Right lobe of liver (tissue), 6 donors: ENCODE measurements at places on chromosomes 7 and 10. TPM values are rescaled to one million over a fixed set of nuclear protein-coding genes. Genes with fewer than 3 reads are reported as not detected.

Gene BHLHA15
- total RNA-seq: 6.6 TPM

GRCh38 chr10:15841696-15842095 is 18.6 kb downstream of the MINDY3 start:
- DNase-seq: no peak

GRCh38 chr10:101597091-101597900 is 9.2 kb downstream of the DPCD start:
- DNase-seq: no peak

Gene ZNF488
- not detected for total RNA-seq

GRCh38 chr7:29684787-29685650 is 121.3 kb upstream of the WIPF3 start:
- peak; percentile 84 for DNase-seq

DNA sequence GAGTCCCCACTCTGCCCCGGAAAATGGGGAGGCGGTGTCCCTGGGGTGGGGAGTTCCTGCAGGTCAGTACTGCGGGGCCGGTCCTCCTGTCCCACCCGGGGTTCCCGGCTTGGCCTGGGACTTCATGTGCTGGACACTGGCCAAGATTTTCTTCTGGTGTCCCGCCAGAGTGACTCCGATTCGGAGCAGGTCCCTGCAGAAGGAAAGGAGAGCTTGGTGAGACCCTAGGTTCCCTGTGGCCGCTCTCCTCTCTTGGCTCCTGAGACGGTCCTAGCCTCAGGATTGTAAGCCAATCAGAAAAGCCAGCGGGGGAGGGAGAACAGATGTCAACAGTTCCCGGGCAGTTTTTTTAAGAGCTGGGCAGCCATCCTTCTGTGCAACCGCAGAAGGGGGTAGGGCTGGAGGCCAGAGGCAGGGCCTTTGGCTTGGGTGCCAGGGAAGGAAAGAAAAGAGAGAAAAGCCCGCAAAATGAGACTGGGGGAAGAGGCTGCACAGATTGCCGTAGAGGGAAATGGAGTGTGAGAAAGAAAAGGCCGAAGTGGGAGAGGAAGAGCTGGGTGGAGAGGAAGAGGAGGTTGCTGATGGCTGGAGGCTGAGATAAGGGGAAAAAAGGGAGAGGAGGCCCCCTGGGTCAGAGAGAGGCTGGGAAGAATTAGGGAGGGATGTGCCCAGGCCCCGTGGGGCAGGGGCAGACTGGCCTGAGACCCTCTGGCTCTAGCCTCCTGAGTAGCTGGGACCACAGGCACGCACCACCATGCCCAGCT is 23.7 kb downstream of the EPHB4 start:
- no peak for DNase-seq

DNA sequence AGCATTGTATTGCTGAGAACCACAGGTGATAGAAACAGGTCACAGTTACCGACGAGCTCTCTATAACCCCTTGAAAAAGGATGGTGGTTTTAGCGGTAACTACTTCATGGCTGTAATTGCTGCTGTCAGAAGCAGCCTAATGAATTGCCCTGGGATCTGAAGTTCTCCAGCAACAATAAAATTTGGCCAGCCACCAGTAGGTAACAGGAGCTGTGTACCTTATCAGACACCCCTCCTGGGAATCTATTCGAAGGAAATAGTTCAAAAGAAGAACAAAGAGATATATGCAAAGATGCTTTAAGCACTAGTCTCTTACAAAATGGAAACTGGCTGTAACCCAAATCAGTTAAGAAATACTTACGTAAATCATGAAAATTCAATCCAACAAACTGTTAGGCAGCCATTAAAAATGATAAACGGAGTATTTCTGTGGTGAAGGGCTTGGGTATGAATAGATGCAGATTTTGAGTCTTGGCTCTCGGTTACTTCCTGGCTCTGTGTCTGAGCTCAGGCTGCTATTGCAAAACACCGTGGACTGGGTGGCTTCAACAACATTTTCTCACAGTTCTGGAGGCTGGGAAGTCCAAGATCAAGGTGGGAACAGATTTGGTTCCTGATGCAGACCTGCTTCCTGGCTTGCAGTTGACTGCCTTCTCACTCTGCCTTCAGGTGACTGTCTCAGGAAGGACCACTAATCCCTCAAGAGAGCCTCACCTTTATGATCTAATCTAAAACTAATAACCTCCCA is 1.6 kb downstream of the MSRB2 start:
- no peak for DNase-seq

Gene BNIP3
- 103 TPM for total RNA-seq

- no peak for DNase-seq
Measured at GRCh38 chr7:88449410-88449809, 142.7 kb upstream of the STEAP4 start.

Gene AKR1C4
- 315 TPM for total RNA-seq

Gene GATA3
- 0.53 TPM for total RNA-seq

- no peak for DNase-seq
Measured at GRCh38 chr7:30906014-30906413, 5.6 kb upstream of the AQP1 start.

DNA sequence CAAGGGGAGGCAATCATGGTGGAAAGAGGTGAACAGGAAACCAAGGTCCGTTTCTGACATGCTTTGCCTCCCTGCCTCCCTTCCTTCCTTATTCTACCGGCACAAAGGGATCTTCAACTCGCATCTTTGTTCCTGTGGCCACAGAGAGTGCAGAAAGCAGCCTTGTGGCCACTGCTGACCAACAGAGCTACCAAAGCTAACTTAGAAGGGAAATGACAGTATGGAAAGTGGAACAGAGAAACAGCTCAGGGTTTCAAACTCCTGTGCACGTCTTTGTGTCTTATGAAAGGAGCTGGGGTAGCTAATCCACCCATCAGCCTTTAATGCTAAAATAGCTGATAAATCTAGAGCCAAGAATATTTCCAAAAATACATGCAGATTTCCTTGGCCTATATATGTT is 588.0 kb downstream of the SORCS1 start:
- no peak for DNase-seq

Gene CTAGE8
- total RNA-seq: 0.62 TPM

Gene CCDC136
- 0.17 TPM for total RNA-seq

- DNase-seq: no peak
Measured at GRCh38 chr7:15470825-15471668, 90.8 kb downstream of the AGMO start.

DNA sequence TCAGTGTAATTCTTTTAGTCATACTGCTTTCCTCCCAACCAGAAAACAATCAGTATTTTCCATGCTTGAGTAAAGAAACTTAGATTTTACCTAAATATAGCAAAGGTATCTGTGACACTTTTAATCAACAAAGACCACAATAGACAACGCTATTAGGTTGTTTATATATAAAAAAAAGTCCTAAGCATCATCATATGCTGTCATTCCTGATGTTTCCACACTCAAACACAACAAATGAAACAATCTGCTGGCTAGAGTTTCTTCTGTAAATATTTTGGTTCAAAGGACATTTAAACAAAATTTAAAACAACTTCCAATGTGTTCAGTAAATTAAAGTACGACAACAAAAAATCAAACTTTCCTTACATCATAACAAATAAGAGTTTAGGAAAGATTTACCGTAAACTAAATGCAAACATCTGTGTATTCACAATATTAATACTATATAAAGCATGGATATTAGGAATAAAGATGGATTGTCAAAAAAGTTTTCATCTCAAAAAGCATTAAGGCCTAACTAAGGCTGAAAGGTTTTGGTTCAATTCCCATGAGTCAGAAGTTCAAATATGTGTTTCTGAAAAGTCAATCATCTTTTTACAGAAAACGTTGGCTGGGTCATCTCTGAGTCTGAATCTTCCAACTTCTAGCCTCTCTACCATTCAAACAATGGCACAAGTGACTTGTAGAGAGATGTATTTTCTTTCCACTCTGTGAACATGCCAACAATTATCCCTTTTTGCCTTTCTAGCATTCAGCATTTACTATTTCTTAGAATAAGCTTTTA is 157.1 kb downstream of the CRPPA start:
- DNase-seq: no peak

Gene LRRC61
- total RNA-seq: 13.1 TPM

DNA sequence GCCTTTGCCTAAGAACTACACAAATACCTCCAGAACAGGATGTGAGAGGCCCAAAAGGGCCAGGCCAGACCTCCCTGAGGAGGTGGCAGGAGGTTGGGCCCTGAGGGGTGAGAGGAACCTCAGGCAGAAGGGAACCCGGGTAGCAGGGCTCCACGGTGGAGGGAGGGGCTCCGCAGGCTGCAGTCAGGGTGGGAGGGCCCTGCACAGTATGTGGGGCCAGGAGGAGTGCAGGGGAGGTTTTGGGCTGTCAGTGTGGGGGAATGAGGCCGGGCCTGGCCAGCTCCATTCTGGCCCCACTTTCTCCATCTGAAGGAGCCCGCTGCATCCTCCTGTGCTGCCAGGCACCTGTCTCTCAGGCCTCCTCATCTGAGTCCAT is 25.9 kb downstream of the DNAJB12 start:
- DNase-seq: no peak

Gene TAS2R40
- not detected for total RNA-seq

- no peak for DNase-seq
Measured at GRCh38 chr7:30548845-30549244, 44.2 kb upstream of the GGCT start.

Gene CDC14C
- total RNA-seq: not detected

- peak; percentile 53 for DNase-seq
Measured at GRCh38 chr10:24617771-24618396, 105.8 kb downstream of the ARHGAP21 start.

GRCh38 chr7:36119005-36119706 is 33.9 kb upstream of the EEPD1 start:
- DNase-seq: no peak

DNA sequence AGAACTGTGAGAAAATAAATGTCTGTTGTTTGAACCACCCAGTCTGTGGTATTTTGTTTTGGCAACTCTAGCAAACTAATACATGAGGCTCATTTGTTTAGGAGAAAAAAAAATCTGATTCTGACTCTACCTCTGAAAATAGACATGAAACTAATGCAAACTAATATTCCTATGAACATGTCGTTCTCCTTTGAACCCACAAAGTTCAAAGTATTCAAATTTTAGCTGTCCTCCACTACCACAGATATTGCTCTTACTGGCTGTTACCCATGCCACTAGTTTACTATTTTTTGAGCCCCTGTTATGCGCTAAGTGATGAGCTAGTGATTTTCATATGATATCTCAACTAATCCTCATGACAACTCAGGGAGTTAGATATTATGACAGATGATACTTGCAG is 58.8 kb upstream of the ZNF804B start:
- no peak for DNase-seq

DNA sequence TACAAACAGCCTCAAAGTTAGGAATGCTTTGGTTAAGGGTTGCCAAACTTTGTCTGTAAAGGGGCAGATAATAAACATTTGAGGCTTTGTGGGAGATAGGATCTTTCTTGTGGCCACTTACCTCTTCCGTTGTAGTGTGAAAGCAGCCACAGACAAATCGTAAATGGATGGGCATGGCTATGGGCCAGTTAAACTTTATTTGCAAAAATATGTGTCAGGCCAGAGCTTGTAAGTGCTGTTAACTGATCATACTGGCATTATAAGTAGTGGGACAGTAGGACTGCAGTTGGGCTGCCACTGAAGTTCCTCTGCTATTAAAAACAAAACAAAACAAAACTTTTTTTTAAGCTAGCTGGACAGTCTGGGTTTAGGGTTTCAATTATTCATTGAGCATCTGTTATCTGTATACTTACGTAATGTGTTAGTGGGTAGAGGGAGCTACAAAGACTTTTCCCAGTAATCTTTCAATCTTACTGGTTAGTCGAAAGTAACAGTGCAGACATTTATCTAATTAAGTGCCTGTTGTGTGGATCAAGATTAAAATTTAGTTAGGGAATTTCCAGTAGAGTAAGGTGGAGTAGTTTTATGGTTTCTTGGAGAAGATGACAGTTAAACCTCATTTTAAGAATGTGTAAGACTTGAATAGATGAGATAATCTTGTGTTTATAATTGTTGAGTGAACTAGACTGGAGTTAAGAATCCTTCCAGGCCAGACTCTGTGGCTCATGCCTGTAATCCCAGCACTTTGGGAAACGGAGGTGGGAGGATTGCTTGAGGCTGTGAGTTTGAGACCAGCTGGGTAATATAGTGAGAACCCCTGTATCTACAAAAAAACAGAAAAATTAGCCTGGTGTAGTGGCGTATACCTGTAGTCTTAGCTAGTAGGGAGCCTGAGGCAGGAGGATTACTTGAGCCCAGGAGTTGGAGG is 100.1 kb downstream of the BTRC start:
- DNase-seq: no peak

DNA sequence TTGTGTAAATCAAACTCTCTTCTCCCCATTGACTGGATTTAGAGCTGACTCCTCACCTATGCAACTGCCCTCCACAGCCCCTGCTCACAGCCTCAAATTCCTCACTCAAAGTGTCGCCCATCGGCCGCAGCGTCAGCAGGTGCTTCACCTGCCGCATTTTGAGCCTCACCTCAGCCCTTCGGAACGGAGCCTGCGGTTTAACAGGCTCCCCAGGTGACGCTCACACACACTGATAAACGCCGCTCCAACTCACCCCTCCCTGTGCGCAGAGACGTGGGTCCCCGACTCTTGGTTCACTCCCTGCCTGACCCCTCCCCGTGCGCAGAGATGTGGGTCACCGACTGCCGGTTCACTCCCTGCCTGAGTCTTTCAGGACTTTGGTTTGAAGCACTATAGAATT is 57.1 kb downstream of the CARD11 start:
- DNase-seq: no peak

DNA sequence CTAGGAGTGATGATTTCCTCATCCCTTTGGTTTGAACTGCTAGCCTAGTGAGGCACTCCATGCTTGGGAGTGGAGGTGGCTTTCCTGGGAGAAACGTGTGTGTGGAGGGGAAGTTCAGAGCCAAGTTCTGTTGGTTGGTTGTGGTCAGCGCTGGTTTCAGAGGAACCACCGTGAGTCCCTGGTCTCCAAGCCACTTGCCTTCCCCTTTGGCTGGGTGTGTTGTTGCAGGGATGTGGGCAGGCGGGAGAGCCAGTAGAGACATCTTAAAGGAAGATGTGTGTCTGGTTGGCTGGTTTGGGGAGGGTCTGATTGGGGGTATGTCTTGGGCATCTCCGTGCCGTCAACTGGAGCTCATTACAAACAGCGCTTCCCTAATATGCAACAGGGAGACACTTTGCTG is 130.8 kb upstream of the TCF7L2 start:
- DNase-seq: no peak

DNA sequence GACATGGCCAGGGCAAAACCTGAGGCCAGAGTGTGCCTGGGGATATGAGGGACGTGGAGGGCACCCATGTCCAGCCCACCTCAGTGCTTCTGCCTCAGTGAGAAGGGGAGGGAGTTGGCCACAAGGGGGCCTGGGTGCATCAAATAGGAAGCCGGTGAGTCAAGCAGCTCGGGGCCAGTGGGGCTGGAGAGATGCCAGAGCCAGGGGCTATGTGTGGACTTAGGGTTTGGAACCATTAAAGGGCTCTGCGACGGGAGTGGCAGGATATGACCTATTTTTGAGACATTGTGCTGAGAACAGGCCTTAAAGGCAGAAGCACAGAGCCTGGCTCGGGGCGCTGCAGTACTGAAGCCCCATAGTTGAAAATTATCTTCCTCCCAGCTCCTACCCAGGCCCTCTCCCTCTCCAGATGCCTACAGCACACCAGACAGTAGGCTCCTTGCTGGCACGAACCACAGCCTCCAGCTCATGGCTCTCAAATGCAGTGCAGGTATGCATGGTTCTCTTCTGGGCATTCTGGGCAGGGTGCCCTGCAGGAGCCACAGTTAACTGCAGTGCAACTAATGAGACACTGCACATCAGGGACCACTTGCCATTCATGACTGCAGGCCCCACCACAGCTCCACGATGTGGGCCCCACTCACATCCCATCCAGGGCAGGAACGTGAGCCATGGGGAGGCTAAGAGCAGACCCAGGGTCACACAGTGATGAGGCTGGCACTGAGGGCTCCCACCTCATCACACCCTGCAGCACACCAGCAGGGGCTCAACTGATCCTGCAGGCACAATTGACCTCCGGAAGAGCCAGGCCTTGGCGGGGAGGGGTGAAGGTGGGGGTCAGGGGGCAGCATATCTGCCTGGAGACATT is 7.2 kb upstream of the PGAM2 start:
- peak; percentile 73 for DNase-seq
